Neural crest cell (in vitro differentiated cells): ENCODE measurements at places on chromosomes 2 and 18.

GRCh38 chr2:169091256-169091655 is 21.9 kb downstream of the DHRS9 start:
- DNase-seq: no peak

DNA sequence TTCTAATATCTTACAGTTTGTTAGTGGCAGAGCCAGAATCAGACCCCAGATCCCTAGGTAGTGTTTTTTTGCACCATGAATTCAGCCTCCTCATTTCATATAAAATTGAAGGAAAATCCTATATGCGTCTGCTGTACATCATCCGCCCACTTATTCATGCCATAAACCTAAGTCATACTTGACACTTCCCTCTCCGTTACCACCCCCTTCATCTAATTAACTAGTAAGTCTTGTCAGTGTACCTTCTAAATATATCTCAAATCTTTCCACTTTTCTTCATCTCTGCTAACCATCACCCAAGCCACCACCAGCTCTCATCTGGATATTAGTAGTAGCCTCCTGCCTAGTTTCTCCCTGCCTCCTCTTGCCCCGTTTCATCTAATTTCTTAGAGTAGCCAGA is 248.7 kb upstream of the SIX3 start:
- DNase-seq: no peak

- DNase-seq: no peak
These were observed 516.9 kb downstream of the ARHGAP15 start for GRCh38 chr2:143645921-143646645.

DNA sequence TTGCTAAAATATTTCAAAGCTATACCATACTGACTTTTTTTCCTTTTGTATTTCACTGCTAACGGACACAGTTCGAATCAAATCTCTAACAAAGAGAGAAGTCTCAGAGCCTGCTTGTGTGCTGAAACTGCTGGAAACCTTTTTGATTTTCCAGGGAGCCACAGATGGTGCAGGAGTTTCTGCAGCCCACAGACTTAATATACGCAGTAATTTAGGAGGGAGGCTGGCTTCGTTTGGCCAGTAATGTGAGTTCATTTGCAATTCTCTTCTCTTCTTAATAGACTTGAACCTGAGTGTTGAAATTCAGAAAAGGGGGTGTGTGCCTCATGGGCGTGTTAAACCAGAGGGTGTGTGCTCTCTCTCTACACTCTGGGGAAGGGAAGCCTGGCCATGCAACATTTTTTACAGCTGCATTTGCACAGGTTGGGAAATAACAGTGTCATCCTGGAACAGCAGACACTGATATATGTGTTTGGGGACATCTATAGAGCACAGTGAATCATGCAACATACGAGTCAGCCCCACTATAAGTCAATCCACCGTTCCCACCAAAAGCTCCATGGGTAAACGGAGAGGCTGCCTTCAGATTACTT is 333.0 kb downstream of the CLIP4 start:
- no peak for DNase-seq

GRCh38 chr18:14089781-14090180 is 42.5 kb downstream of the ZNF519 start:
- no peak for DNase-seq

DNA sequence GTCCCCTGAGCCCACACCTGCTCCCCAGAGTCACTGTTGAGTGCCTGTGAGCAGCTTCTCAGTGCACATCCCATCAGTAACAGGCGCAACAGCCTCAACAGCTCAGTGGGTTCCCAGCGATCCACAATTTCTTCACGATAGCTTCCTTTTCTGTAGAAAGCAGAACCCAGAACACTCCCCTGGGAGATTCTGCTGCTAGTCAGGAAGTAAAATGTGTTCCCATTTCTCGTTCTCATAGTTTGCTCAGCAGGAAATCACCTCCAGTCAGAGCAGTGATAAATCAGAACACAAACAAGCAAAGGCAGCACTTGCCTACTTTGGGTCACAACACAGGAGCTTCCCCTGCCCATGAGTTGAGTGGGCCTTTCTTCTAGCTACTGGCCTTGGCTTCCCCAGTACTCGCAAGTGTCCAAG is 48.9 kb upstream of the ATG16L1 start:
- no peak for DNase-seq

GRCh38 chr2:123656590-123656989 is 368.5 kb upstream of the CNTNAP5 start:
- DNase-seq: no peak

DNA sequence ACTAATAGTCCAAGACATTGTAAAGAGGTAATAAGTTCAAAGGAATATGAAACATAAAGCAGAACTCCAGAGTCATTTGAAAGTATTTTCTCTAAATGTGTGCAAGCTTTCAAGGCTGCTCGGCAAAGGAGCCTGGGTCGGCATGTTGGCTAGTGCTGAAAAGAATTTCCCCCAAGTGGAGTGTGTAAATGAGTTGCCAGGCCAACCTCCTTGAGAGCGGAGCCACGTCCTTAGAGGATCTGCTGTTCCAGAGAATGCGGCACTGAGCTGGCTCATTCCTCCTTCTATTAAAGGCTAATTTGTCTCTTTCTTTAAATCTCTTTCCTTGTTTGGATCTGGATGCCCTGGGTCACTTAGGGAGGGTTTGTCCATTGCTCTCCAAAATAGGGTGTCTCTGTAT is 127.5 kb downstream of the RDH14 start:
- no peak for DNase-seq

DNA sequence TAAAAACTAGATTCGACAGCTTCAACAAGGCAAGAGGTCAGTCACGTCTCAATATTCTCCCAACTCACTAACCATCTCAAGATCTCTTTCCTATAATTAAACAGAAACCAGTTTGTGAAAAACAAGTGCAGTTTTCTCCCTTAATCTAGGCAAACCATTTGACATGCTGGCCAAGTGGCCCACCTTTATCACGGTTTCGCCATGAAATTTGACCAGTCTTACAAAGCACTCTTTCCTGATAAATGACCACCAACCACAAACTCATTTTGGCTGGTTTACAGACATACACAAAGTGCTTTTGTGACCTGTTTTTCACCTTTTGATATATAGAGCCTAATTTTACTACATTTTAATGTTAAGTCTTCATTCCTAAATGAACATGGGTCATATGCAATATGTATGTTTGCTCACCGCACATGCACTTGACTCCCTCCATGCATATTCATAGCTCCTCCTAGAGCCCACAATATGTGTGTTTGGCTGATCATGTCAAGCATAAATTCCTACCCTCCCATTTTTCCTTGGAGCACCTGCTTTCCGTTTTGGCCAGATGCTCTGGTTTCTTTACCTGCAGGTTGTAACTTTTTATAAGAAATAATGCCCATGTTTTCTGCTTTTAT is 385.1 kb downstream of the RAD51AP2 start:
- no peak for DNase-seq

DNA sequence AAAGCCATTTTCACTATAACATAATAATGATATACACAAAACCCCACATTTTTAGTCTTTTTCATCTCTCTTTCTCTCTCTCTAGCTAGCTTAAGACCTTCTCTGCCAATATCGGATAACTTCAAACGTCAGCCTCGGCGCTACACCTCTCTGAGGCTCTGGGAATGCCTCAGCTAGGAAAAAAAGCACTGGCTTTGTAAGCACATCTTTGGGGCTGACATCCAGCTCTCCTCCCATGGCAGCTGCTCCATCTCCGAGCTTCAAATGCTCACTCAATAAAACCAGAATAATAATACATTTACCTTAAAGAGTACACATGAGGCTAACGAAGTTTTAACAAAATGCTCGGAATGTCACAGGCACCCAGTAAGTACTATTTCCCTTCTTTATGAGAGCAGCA is 10.8 kb downstream of the RNU4ATAC start:
- no peak for DNase-seq

- no peak for DNase-seq
These were observed 31.3 kb downstream of the DGKD start for GRCh38 chr2:233385489-233386044.

GRCh38 chr2:24513281-24514071 is 22.4 kb downstream of the NCOA1 start:
- DNase-seq: no peak

DNA sequence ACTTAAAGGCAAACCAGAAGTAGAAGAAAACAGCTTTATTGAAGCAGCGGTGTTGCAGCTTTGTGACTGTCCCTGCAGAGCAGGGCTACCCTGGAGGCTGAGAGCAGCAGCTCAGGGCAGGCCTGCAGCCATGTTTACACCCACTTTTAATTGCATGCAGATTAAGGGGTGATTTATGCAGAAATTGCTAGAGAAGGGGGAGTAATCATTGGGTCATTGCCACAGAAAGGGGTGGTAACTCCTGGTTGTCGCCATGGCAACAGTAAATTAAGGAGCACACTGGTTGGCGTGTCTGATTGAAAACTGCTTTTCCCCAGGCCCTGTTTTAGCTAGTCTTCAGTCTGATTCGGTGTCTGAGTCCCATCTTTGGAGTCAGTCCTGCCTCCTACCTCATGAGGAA is 195.4 kb upstream of the HDAC4 start:
- DNase-seq: no peak

GRCh38 chr2:232539298-232540231 is at the start of gene CHRNG:
Gene CHRNG (plus strand): TSS chr2:232539692. CDS start chr2:232539748, 56 bp downstream.
- no peak for DNase-seq

- DNase-seq: no peak
These were observed 279.8 kb downstream of the CLIP4 start for GRCh38 chr2:29394981-29395350.

- DNase-seq: no peak
These were observed 38.5 kb upstream of the GALNT14 start for GRCh38 chr2:31176742-31177141.

GRCh38 chr2:102193074-102193473 is 6.3 kb downstream of the IL1RL2 start:
- no peak for DNase-seq

DNA sequence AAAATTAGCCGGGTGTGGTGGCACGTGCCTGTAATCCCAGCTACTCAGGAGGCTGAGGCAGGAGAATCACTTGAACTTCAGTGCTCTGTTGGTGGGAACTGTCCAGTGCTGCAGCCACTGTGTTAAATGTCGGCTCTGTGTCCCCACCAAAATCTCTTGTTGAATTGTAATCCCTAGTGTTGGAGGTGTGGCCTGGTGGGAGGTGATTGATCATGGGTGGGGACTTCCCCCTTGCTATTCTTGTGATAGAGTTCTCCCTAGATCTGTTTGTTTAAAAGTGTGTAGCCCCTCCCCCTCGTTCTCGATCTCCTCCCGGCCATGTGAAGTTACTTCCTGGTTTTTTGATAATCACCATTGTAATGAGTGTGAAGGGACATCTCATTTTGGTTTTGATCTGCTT is 9.8 kb upstream of the RPL31 start:
- no peak for DNase-seq

DNA sequence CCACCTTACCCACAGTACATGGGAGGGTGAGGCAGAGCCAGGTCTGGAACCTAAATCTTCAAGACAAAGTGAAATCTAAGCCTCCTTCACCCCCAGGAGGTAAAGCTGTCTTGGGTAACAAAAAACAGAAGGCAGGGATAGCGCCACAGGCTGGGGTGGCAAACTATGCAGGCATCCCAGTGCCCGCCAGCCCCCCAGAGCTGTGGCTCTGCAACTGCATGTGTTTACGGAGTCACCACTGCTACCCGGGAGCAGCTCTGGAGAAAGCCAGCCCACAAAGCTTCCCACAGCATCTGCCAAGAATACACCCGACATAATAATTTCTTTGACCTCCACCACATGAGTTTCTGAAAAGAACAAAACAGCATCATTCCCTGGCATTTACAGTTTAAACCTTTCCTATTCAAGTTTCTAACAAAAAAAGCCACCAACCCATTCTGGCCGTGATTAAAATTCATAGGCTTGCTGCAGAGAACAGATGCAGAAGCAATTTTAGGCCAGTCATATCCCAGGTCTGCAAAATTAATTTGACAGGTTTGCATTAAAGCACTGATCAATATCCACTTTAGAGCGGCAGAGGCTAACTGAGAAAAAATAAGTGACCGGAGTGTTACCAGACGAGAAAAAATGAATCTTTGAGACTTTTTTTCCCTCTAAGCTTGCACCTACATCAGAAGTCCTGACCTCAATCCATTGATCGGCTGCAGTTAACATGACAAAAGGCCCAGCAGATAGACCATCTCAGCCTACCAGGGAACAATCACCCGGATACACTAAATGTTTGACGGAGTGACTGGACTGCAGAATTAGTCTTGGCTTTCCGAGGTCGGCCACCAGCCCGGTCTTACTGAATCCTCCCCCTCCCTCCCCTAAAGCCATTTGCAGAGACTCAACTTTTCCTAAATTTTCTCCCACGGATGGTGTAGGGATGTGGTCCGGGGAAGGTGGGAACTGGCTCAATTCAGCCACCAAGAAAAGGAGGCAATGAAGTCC is 309.6 kb upstream of the SKOR2 start:
- no peak for DNase-seq

DNA sequence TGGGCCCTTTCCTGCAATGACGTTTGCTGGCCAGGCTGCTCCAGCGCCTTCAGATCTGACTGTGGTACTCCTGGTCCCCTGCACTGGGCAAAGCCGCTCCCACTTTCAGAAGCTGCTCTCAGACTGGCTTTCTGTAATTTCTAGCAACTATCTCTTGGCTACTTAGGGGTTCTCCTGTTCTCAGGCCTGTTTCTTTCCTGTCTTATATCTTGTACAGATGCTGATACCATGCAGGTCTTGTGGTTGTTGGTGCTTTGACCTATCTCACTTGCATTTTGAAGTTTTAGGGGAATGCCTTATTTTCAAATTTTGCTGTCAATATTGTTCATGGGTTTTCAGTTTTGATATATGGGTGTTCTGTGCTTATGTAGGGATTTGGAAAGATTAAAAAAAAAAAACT is 145.8 kb downstream of the CLIP4 start:
- no peak for DNase-seq

DNA sequence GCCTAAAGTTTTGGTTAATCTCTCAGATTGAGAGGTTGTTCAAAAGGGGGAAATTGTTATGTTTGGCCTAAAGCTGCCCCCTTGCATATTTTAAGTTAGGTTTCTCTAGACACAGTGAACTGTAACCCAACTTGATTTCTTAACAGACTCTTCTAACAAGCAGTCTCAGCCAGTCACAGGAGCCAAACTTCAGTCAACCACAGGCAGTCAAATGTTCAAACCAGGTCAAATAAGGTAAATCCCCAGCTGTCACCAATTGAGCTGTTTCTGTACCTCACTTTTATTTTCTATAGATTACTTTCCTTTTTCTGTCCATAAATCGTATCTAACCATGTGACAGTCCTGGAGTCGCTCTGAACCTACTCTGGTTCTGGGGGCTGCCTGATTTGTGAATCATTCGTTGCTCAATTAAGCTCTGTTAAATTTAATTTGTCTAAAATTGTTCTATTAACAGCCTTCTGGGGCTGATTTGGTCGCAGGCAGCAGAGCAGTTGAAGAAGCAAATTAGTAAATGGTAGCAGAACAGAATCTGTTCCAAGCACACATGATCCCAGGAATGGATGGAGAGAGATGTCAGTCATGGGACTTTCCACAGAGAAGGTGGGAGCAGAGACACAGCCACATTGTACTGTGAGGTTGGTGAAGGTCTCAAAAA is 16.4 kb upstream of the NFU1 start:
- no peak for DNase-seq

- no peak for DNase-seq
These were observed 39.7 kb upstream of the GRP start for GRCh38 chr18:59180150-59180845.

DNA sequence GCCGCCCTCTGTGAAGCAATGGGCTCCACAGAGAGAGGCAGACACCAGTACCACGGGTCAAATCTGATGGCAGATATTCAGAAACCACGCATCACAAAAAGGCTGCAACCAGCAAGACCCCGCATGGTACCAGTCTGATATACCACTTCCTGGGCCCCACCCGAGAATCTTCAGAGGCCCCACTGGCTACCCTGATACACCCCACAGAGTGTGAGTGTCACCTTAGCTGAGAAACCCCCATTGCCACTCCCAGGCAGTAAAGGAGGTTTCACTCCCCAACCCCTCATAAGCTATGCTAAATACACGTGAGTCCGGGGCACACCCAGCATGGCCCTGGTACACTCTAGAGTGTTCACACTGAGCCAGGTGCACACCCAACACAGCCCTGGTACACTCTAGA is 160.0 kb downstream of the EIPR1 start:
- DNase-seq: no peak
